ENCODE measurements at places on chromosomes 12 and 14. TPM values are rescaled to one million over a fixed set of nuclear protein-coding genes. Genes with fewer than 3 reads are reported as not detected.

SMIM41 gene
- not detected for total RNA-seq

NEK9 gene
- 50.9 TPM for total RNA-seq

NOVA1 gene
- 0.10 TPM for total RNA-seq

FZD10 gene
- not detected for total RNA-seq

FAM222A gene
- total RNA-seq = 1.1 TPM

CMA1 gene
- total RNA-seq = 0.50 TPM

GLIPR1L2 gene
- not detected for total RNA-seq

PWP1 gene
- total RNA-seq = 84.1 TPM

FAM161B gene
- 1.0 TPM for total RNA-seq

CD63 gene
- 113 TPM for total RNA-seq

LTBP2 gene
- 0.06 TPM for total RNA-seq

VRK1 gene
- 96.8 TPM for total RNA-seq

ALDH1L2 gene
- total RNA-seq = 5.9 TPM

HCAR1 gene
- total RNA-seq = 0.54 TPM

GALNT9 gene
- not detected for total RNA-seq

EMP1 gene
- total RNA-seq = 4.4 TPM

KRT6B gene
- not detected for total RNA-seq

MYF5 gene
- total RNA-seq = not detected

TMEM229B gene
- 3.1 TPM for total RNA-seq

MYBPC1 gene
- total RNA-seq = not detected

CLEC14A gene
- not detected for total RNA-seq

LUM gene
- total RNA-seq = not detected

SEC23A gene
- total RNA-seq = 36.3 TPM

PRR13 gene
- total RNA-seq = 221 TPM

A2M gene
- total RNA-seq = not detected

CINP gene
- 59.2 TPM for total RNA-seq

TMEM117 gene
- total RNA-seq = 0.74 TPM

CLEC4C gene
- total RNA-seq = not detected

OR10G2 gene
- not detected for total RNA-seq

CFL2 gene
- total RNA-seq = 7.8 TPM

STK38L gene
- 31.2 TPM for total RNA-seq

MBD6 gene
- 44.8 TPM for total RNA-seq

TSHR gene
- total RNA-seq = not detected
